Activated CD8-positive, alpha-beta memory T cell treated with anti-CD3 and anti-CD28 coated beads for 1 hour (primary cell): ENCODE measurements at places on chromosomes 7 and 10.

DNA sequence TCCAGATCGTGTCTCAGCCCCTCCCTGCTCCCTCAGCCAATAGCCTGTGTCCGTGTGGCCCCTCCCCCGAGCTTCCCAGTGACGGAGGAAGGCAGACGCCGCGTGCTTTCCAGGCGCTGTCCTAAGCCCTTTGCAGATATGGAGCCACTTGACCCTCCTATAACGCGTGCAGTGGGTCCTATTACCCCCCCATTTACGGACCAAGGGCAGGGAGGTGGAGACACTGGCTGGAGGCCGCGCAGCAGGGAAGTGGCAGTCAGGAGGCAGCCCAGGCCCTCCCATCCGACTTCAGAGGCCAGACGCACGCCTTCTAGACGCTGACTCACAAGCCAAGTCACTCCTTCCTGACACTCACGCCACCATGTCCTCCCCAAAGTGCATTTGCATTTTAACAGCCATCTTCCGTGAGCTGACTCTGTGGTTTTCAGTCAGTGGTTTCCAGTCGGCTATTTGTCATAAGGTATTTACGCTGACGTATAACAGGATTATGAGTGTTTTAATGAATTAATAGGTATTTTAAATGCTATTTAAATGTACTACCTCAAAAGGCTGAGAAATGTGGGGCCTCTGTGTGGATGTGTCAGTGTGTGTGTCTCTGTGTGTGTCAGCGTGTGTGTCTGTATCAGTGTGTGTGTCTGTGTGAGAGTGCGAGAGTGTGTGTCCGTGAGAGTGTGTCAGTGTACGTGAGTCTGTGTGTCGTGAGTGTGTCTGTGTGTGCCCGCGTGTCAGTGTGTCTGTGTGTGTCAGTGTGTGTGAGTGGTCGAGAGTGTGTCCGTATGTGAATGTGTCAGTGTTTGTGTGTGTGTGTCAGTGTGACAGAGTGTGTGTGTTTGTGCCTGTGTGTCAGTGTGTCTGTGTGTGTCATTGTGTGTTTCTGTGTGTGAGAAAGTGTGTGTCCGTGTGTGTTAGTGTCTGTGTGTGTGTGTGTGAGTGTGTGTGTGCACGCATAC, 92.0 kb upstream of the INSIG1 start:
- peak; percentile 74 for DNase-seq

GRCh38 chr10:75640381-75640780, 209.0 kb downstream of the LRMDA start:
- DNase-seq: no peak

DNA sequence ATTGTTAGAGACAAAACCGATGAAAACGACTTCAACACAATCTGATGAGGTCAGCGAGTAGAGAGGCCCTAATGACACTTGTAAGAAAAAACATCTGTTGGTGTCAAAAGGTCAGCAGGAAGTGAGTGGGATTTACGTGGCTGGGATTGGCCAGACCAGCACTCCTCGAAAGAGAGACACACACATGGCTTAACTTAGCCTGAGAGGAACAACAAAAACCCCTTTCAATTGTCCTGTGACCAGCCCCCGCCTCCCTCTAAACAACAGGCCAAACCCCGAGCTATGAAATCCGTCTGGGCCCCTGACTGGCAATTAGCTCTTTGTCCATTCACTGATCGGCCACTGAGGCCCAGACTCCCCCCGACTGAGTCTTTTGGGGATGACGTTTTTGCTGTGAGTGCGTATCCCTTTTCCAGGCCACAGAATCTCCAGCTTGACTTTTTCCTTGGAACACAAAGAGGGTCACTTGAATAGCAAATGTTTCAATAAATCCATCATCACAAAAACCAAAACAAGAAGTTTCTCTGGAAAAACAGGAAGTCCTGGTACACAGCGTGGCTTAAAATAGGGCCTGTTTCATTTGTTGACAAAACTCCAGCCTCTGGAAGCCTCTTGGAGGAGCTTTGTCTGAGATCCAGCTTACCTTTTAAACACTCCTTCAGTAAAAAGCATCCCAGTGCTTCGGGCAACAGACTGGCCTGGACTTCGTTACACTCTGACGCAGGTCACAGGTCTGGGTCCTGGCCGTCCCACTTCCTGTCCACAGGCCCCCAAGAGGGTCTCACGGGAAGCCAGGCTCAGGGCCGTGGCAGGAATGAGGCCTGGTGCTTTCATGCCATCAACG, 103.0 kb downstream of the CTBP2 start:
- DNase-seq: no peak

- DNase-seq: no peak
These were observed 24.8 kb downstream of the GBX1 start for GRCh38 chr7:151142686-151143040.

GRCh38 chr7:90961037-90961725, 303.1 kb upstream of the FZD1 start:
- DNase-seq: no peak
